ENCODE measurements at places on chromosomes 12 and 14. TPM values are rescaled to one million over a fixed set of nuclear protein-coding genes. Genes with fewer than 3 reads are reported as not detected.

Gene HPD
- polyA plus RNA-seq = 2.6 TPM

Gene NOVA1
- polyA plus RNA-seq = 34.0 TPM

Gene TRMT61A
- polyA plus RNA-seq = 5.6 TPM

Gene BBS10
- 32.1 TPM for polyA plus RNA-seq

Gene PRH2
- polyA plus RNA-seq = 0.50 TPM

Gene EPYC
- not detected for polyA plus RNA-seq

Gene CIT
- 25.4 TPM for polyA plus RNA-seq

Gene LGALS3
- polyA plus RNA-seq = 14.3 TPM

Gene ASIC1
- 5.8 TPM for polyA plus RNA-seq

Gene SLC41A2
- 6.6 TPM for polyA plus RNA-seq

Gene CAPZA3
- 0.38 TPM for polyA plus RNA-seq

Gene MAPK1IP1L
- 106 TPM for polyA plus RNA-seq

Gene PRIMA1
- 1.5 TPM for polyA plus RNA-seq

Gene CLEC1B
- polyA plus RNA-seq = 0.43 TPM

Gene RHOJ
- polyA plus RNA-seq = 21.8 TPM

Gene IFNG-AS1
- 0.28 TPM for polyA plus RNA-seq

Gene HOXC4
- 55.5 TPM for polyA plus RNA-seq

Gene SPX
- polyA plus RNA-seq = 13.8 TPM

Gene AVPR1A
- 5.5 TPM for polyA plus RNA-seq

Gene DNAJC22
- 30.2 TPM for polyA plus RNA-seq

Gene SSPN
- polyA plus RNA-seq = 13.0 TPM

Gene SYNE3
- polyA plus RNA-seq = 2.5 TPM

Gene MSI1
- 26.5 TPM for polyA plus RNA-seq

Gene KRT71
- polyA plus RNA-seq = not detected

Gene COX14
- polyA plus RNA-seq = 44.5 TPM

Gene FAM181A
- not detected for polyA plus RNA-seq

Gene SLC35F4
- 4.3 TPM for polyA plus RNA-seq

Gene SLC6A12
- 16.7 TPM for polyA plus RNA-seq

Gene SLC25A21
- 4.4 TPM for polyA plus RNA-seq

Gene NUDT4
- 130 TPM for polyA plus RNA-seq

Gene MIP
- 0.17 TPM for polyA plus RNA-seq

Gene DCAF4
- 19.6 TPM for polyA plus RNA-seq

Gene CLEC12A
- 0.85 TPM for polyA plus RNA-seq
